ENCODE measurements at places on chromosomes 4 and X.

DNA sequence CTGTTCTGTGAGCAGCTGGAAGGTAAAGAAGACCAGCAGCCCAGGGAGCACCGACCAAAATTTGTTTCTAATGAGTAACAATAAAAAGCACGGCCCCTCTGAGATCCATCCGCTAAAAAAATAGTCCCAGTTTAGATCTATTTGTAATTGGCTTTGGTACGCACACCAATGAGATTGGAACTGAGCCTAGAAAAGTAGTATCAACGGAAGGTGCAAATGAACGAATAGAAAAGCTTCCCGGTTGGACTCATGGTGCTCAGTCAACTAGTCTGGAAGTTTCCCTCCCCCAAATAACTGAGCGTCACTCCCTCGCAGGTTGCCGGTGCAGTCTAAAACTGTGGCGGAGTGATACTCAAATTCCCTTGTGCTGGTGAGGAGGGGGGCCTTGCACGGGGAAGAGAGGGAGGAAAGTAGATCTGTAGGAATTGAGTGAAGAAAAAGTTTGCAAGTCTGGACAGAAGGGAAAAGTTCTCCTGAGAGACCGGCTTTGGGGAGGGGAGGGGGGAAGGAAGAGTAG lies at the start of gene COL4A5:
COL4A5 (plus strand) TSS at position 413 of the 517 bp plus-strand sequence. CDS start 288 bp downstream, outside the sequence.
- no peak for DNase-seq

GRCh38 chr4:89284828-89285227 lies 22.8 kb downstream of the GPRIN3 start:
- DNase-seq: no peak

- no peak for DNase-seq
Observed at GRCh38 chr4:169823685-169824084, 65.9 kb upstream of the HPF1 start.

GRCh38 chr4:113957956-113958355 lies 21.5 kb downstream of the ARSJ start:
- no peak for DNase-seq

GRCh38 chr4:3497523-3498389 lies 34.5 kb downstream of the LRPAP1 start:
- no peak for DNase-seq

GRCh38 chrX:151973060-151973661 lies 1.3 kb downstream of the GABRE start:
- DNase-seq: no peak

DNA sequence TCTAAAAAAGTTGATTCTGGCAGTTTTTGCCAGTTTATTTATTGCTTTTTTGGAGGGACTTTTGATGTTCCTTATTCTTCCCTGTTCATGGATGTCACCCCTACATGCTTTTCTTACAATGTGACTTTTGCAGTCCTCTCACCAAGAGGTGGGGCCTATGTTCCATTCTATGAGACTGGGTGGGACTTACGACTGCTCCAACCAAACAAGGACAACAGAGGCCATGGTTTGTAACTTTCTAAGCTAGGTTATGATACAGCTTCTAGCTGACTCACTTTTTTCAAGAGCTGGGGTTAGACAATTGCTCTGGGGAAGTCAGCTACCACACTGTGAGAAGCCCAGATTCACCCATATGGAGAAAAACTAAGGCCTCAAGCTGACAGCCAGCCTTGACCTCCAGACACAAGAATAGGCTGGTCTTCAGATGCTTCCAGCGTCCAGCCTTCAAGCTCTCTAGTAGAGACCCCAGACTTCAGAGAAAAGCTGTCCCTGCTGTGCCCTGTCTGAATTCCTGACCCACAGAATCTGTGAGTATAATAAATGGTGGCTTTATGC lies 39.5 kb downstream of the ENOPH1 start:
- DNase-seq: no peak

DNA sequence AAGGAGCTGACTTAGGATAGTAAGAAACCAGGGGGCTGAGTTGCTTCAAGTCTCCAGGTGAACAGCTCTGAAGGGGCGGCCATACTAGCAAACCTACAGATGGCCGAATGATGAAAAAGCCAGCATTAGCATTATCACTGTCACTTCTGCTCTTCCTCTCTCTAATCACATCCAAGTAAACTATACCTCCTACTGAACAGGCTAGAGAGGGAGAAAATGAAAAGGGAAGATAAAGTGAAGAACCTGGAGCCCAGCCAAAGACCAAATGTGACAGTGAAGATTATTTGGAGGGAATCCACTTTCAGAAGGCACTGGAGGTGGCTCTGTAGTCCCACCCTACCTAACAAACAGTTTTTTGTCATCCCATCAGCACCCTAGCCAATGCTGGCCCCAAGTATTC lies 50.4 kb upstream of the PRPS1 start:
- no peak for DNase-seq

GRCh38 chr4:38664706-38665401 lies 855 bp downstream of the KLF3 start:
- DNase-seq: no peak

- DNase-seq: no peak
Observed at GRCh38 chr4:177789610-177790009, 347.4 kb upstream of the AGA start.

- DNase-seq: no peak
Observed at GRCh38 chrX:11421805-11422524, 128.8 kb downstream of the AMELX start.

GRCh38 chr4:26150948-26151347 lies 169.9 kb upstream of the RBPJ start:
- DNase-seq: no peak

- DNase-seq: no peak
Observed at GRCh38 chrX:63784902-63785707, at the start of gene ARHGEF9. Gene ARHGEF9, minus strand, starts transcription at chrX:63785214. Its CDS starts 69 bp downstream, at chrX:63785145.

Measured in stimulated activated CD4-positive, alpha-beta T cell treated with anti-CD3 and anti-CD28 coated beads, Interleukin-1b, Interleukin-23, amount 100 ng/mL, for 1 hour (primary cell).